Right ventricle myocardium superior (tissue), 1 donor: ENCODE measurements at places on chromosomes 11 and 22.

DNA sequence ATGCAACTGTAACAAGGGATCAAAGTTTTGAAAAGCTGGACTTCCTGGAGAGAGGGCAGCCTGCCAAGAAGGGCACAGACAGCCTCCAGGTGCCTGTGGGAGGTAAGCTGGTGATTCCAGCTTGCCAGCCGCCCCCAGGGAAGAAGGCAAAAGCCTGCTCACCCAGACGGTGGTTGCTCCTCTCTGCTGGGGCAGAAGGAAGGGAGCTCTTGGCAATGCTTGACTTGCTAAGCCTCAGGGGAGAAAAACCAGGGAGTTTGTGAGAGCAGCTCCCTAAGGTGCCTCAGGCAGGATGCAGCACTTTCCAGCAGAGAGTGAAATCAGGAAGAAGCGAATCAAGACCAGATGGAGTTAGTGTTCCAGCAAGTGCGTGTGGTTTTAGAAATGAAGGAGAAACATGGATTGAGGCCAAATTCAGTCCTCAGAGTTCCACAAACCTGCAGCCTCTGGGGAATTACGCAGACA, 553.6 kb downstream of the BUD13 start:
- no peak for DNase-seq

DNA sequence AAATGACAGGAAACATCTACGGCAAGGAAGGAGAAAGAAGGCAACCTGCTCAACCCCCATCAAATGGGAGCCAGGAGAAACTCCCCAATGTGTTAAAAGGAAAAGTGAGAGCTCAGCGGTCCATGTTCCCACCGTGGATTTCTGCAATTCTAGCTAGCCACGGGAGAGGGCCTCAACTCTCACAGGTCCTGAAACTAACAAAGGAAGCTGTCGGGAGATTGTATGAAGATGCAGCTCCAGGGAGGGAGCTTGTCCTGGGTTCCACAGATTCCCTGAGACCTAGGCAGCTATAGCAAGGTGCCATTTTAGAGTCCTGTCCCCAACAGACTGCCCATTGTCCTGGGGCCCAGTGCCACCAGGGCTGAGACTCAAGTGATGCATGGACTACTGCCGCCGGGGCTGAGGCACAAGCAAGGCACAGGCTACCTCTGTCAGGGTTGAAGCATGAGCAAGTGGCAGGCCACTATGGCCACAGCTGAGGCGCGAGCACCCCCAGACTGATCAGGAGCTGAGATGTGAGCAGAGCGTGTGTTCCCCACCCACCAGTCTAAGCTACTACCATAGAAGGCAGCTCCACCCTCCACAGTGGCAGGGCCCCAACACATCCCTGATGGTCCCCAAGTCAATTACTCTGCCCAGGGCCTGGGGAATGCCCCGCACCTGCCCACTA, 31.3 kb downstream of the RSF1 start:
- DNase-seq: no peak

DNA sequence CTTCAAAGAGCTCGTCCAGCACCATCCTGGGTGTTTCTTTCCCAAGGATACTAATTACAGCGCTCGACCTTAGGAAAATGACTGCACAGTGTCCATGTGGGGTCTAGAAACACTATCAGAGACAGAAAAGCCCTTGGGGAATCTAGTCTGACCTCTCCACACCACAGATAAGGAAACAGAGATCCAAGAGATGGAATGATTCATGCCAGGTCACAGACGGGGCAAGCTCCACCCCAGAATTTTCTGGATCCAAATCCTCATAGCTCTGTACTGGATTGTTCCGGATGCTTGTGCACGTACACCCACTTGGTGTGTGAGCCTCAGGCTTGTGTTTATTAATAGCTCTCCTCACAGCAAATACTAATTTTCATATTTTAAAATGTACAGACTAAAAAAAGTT, 11.3 kb downstream of the ABTB2 start:
- DNase-seq: no peak

DNA sequence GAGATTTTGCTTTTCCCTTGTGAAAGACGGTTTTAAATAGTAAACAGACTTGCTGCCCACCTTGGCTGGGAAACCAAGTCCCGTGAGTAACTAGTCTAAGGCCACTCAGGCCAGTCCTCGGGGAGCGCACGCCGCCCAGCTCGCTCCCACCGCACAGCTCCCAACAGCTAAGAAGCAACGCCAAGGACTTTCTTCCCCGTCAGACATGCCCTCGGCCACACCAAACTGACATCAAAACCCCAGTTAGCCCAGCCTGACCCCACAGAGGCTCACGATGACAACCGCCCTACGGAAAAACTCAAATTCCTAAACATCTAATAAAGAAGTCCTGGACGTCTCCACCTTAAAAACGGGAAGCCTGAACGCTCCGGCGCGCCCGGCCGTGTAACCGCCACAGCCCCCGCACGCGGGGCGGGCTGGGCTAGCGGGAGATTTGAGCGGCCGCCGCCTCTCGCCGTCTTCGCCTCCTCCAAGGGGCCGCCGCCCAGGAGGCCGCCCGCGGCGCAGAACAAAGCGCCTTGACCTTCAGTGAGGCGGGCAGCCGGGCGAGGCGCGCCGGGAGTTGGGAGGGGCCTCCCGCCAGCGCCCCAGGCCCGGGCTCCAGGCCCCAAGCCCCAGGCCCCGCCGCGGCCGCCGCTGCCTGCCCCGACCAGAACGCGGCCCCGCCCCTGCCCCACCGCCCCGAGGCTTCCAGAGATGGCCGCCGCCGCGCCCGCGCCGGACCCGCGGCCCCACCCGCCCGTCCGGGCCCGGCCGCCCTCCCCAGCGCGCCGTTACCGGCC, 486 bp downstream of the NAP1L4 start:
- DNase-seq: no peak

GRCh38 chr11:11391796-11392463, 38.9 kb upstream of the CSNK2A3 start:
- no peak for DNase-seq

DNA sequence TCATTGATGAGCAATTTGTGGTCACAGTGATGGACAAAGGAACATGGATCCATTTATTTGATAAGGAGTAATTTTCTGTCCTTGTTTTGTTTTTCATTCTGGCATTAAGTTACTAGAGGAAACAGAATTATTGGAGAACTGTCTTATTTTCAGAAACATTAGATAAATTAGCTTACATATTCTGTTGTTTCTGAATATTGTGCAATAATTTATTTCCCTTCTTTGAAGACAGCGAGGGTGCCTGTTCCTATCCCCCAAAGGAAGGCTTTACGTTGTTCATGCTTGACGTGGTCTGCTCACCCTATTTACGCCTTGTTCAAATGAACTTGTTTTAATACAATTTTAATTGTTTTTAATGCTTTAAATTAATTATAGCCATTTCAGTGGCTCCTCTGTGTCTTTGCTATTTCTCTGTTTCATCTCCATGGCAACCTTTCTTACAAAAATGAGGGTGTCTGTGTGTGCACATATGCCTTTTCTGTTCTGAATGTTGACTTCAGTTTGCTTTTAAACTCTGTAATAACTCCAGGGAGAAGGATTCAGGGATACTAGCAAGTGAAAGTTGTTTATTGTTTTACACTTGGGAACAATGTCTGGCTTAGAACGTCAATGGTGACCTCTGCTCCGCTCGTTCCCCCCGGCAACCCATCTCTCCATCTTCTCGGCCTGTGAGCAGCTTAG, 138.3 kb upstream of the PLET1 start:
- no peak for DNase-seq
